ENCODE measurements at places on chromosomes 1 and 21.

- DNase-seq = no peak
These were observed 228.2 kb upstream of the USP24 start for GRCh38 chr1:55443175-55443915.

DNA sequence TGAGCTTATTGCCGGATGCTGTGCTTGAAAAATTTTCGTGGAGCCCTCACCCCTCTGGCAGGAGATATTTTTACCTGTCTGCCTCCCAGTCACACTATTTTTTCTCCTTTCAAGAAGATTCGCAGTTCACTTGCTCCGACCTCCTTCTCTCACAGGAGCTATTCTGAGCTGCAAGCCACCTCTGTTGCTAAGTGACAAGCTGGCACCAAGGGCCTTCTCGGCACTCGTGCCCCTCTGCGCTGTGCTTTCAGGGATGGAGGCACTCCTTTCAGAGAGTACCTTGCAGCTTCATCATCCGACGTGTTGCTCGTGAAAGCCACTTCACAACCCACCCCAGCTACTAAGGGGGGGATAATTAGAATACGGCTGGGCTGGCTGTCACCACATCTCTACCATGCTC, 11.6 kb downstream of the SLC6A17 start:
- DNase-seq = no peak

- no peak for DNase-seq
These were observed 899.7 kb downstream of the ADGRL2 start for GRCh38 chr1:82700476-82700875.

GRCh38 chr1:153760440-153760839, 14.8 kb upstream of the SLC27A3 start:
- no peak for DNase-seq

DNA sequence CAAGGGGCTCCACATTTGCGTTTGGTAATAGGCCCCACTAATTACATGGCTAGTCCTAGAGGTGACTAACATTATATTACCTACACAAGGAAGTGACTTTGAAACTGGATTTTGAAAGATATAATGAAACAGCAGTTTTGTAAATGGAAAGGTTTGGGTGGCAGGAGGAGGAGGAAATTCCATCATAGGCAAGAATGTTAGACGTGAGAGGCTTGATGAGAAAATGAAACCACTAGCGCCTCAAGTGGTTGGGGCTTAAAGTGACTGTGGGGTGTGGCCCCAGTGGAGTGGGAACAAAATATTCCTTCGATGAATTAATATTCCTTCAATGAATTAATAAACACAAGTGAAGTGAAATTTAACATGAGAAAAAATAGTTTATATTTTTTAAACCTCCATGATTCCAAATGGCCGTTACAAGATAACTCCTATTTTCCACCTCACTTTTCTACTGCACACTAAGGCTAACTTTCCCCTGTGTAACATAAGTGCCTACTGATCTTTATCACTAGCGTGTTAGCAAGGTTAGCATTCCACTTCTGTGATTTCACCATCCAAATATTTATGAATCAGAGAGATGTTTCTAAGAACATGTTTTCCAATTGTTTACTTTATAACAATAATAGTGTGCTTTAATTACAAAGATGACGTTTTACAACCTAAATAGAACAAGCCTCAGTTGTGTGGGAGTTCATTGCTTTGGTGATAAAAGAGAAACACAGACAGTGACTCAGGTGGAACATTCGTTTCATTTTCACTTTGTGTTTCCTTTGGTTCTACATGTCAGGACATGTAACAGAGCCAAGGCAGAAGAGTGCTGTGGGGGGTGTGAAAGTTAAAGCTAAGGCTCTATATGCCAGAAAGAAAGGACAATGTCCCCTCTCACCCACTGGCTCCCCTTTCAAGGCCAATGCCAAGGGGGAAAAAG, 12.5 kb upstream of the ATF3 start:
- DNase-seq = no peak

GRCh38 chr1:92442351-92442750, 44.4 kb downstream of the GFI1 start:
- no peak for DNase-seq

Measured in WERI-Rb-1 (cell line).